Upper lobe of left lung (tissue), 6 donors: ENCODE measurements at places on chromosomes 13 and 19.

GRCh38 chr19:4431296-4431695, 26.3 kb downstream of the UBXN6 start:
- no peak overlapping the region for H3K4me3 ChIP-seq
- H3K36me3 ChIP-seq: peaks cover 50% of the 10 kb centered on the region
- H3K4me1 ChIP-seq: peaks cover 6% of the 10 kb centered on the region
- H3K27ac ChIP-seq: no peak overlapping the region
- no peak for DNase-seq

GRCh38 chr19:15595069-15595468, 19.9 kb upstream of the CYP4F8 start:
- DNase-seq: no peak
- H3K4me1 ChIP-seq: no peaks in the 10 kb centered on the region
- no peak overlapping the region for H3K4me3 ChIP-seq
- no peak overlapping the region for H3K27ac ChIP-seq
- no peaks in the 10 kb centered on the region for H3K36me3 ChIP-seq
- H3K27me3 ChIP-seq: no peaks in the 10 kb centered on the region

DNA sequence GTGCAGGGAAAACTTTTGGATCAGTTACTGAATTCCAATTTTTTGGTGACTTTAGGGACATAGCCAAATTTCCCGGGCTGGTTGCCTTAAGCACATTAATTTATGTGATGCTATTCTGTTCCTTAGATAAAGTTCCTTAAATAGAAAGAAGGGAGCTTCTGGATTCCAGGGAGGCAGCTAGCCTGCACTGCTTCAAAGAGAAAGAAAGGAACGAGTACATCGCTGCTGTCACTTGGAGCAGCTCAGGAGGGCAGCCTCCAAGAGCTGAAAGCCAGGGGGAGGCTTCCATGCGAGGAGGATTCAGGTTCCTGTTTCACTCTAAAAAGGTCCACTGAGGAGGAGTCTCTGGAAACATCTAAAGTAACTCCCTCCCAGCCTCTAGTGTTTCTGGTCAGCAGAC, 55.7 kb downstream of the FAM124A start:
- no peak overlapping the region for H3K27ac ChIP-seq
- peaks cover 7% of the 10 kb centered on the region for H3K36me3 ChIP-seq
- H3K4me1 ChIP-seq: no peaks in the 10 kb centered on the region
- H3K4me3 ChIP-seq: no peak overlapping the region
- no peak for DNase-seq
- no peaks in the 10 kb centered on the region for H3K27me3 ChIP-seq

DNA sequence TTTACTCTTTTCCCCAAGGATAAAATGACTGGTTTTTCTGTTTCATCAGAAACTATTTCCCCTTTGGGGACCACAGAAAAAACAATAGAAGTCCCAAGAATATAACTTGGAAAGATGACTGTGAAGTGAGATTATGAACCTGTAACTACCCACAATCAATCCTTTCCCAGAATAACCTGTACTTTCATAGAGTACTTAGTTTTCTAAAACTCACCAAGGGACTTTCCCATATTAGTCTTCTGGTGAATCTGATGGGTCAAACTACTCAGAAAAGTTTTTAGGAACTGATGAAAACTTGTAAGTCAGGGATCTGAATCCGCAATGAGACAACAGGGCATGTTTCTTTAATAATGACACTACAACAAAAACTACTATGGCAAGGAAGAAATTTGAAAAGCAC, 62.6 kb downstream of the STK24 start:
- peaks cover 12% of the 10 kb centered on the region for H3K4me1 ChIP-seq
- DNase-seq: no peak
- no peak overlapping the region for H3K27ac ChIP-seq
- H3K36me3 ChIP-seq: peaks cover 4% of the 10 kb centered on the region
- H3K4me3 ChIP-seq: no peak overlapping the region
- no peaks in the 10 kb centered on the region for H3K27me3 ChIP-seq

DNA sequence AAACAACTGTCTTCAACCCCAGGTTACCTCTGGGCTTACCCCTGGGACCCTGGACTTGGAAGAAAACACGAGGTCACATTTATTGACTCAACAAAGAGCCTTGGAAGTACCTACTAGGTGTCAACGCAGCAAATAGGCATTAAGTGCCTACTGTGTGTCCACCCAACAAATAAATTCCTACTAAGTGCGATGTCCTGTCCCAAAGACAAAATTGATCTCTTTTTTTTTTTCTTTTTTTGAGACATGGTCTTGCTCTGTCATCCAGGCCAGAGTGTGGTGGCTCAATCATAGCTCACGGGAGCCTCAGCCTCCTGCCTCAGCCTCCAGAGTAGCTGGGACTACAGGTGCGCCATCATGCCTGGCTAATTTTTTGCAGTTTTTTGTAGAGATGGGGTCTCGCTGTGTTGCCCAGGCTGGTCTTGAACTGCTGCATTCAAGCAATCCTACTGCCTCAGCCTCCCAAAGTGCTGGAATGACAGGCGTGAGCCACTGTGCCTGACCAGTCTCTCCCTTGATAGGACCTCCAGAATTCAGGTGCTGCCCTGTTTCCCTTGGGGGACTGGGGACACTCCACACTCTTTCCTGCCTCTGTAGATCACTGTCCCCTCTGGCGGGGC, 589 bp upstream of the S1PR2 start:
- no peak for DNase-seq
- H3K4me3 ChIP-seq: peak overlapping the region; percentile 98
- H3K4me1 ChIP-seq: peaks cover 32% of the 10 kb centered on the region
- no peaks in the 10 kb centered on the region for H3K36me3 ChIP-seq

DNA sequence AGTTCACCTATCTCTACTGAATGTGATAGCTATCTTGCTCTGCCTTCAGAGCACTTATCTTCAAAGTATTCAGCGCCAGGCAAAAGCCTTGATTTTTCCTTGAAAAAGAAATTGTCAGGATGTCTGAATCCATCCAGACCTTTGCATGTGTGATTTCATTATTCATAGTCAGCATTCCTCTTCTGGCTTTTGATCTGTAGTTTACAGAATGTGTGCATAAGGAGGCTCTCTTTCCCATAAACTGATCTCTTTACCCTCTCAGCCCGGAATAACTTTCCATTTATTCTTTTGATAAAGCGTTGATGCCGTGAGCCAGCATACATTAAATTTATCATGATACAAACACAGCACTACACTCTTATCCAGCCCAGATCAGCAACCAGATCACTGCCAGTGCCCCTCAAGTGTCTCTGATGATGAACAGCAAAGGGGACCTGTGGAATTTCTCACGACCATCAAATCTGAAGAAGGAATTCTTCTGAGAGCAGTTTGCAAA, 130.8 kb downstream of the DNAJC15 start:
- H3K27ac ChIP-seq: no peak overlapping the region
- DNase-seq: no peak
- H3K36me3 ChIP-seq: no peaks in the 10 kb centered on the region
- no peak overlapping the region for H3K4me3 ChIP-seq
- no peaks in the 10 kb centered on the region for H3K27me3 ChIP-seq
- H3K4me1 ChIP-seq: no peaks in the 10 kb centered on the region

DNA sequence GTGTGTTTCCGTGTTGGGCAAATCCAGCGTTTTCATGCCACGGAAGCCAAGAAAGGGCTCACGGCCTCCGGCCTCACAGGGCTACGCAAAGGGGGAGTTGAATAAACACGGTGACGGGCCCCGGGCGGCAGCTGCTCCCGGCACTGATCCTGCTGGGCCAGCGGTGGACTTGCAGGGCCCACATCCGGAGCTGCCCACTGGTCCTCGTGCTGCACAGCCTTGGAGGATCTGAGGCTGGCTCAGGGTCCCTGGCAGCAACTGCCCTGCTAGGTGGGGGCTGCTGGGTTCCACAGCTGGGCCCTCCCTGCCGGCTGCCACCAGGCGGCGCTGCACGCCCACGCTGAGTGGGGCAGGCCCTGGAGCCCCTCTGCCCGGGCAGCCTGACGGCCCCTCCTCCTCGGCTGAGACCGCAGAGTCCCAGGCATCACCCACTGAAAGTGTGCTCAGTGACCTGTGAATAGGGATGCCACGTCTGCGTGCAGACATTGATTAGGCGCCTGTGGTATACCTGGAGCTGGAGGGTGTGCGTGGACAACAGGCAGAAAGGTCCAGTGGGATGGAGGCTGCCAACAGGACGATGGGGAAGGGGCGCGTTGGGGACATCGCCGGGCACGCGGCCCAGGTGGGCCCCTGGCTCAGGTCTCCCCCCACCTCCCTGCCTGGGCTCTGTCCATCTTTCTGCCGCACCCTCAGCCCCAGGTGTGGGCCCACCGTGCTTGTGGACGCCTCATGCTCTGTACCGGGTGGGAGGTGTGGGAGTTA, 5.3 kb upstream of the HCN2 start:
- H3K36me3 ChIP-seq: peaks cover 40% of the 10 kb centered on the region
- no peak overlapping the region for H3K27ac ChIP-seq
- no peak overlapping the region for H3K4me3 ChIP-seq
- H3K27me3 ChIP-seq: peaks cover 19% of the 10 kb centered on the region
- peaks cover 13% of the 10 kb centered on the region for H3K4me1 ChIP-seq
- DNase-seq: no peak

GRCh38 chr19:57803594-57804325, 11.0 kb downstream of the ZNF552 start:
- peak overlapping the region; percentile 84 for H3K27ac ChIP-seq
- peak overlapping the region; percentile 47 for H3K4me3 ChIP-seq
- peaks cover 14% of the 10 kb centered on the region for H3K4me1 ChIP-seq

DNA sequence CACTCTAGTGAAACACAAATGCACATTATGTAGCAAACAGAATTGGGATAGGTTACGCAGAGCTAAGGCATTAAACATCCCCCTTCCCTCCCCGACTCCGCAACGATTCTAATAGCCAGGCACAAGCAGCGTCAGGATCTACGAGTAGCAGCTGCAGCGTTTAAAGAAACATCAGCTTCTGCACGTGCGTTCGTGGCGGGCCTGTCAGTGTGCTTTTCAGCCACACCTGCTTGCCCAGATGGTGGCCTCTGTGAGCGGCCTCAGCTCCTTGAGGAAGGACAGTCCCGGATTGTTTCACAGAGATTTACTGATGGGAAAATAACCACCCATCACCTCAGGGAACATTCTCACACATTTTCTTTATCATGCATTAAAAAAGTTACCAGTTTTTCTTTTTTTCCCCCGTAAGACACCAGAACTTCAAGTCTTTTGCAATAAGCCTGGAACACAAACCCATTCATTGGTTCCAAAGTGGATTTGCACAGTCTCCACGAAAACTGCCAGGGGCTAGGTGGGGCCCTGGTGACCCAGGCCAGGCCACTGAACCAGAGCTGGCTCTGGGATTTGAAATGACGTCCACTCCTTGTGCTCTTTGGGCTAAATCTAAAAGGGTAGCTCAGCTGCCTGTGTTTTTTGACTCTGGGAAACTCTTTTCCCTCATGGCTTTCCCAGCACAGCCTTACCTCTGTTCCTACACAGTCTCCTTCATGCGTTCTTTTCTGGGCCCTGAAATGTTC, 325.5 kb downstream of the KCNRG start:
- no peaks in the 10 kb centered on the region for H3K4me1 ChIP-seq
- DNase-seq: peak; percentile 18
- no peaks in the 10 kb centered on the region for H3K36me3 ChIP-seq
- no peak overlapping the region for H3K4me3 ChIP-seq
- no peak overlapping the region for H3K27ac ChIP-seq

DNA sequence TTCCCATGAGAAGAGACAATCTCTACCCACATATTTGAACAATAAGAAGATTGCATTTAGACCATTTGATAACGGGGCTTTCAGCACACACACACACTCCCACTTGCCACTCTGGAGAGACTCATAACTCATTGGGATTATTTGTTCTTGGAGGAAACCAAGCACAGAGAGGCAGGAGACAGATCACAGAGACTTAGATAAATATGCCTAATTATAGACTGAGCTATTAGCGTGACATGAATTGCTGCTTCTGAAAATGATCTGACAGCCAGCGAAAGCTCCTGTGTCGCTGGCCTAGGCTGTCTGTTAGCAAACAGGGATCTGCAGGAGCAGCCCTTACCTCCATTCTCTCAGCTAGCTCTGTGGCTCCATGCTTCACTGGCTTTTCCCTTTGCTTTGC, 111.4 kb downstream of the CCNA1 start:
- H3K4me1 ChIP-seq: no peaks in the 10 kb centered on the region
- DNase-seq: no peak
- no peak overlapping the region for H3K27ac ChIP-seq
- H3K4me3 ChIP-seq: no peak overlapping the region
- no peaks in the 10 kb centered on the region for H3K27me3 ChIP-seq
- no peaks in the 10 kb centered on the region for H3K36me3 ChIP-seq

GRCh38 chr13:27053210-27053884, 118.3 kb downstream of the USP12 start:
- H3K36me3 ChIP-seq: no peaks in the 10 kb centered on the region
- DNase-seq: no peak
- no peak overlapping the region for H3K4me3 ChIP-seq
- no peaks in the 10 kb centered on the region for H3K27me3 ChIP-seq
- H3K27ac ChIP-seq: no peak overlapping the region

GRCh38 chr19:39203372-39204341, at the start of gene SYCN:
Gene SYCN (minus strand): TSS chr19:39204263. CDS start chr19:39204254, 9 bp downstream.
- H3K4me1 ChIP-seq: no peaks in the 10 kb centered on the region
- DNase-seq: no peak
- no peak within 1 kb of the TSS for H3K27ac ChIP-seq
- no peaks in the 10 kb centered on the region for H3K27me3 ChIP-seq

GRCh38 chr19:872266-872951, 12.9 kb downstream of the CFD start:
- H3K27ac ChIP-seq: peak overlapping the region; percentile 35
- H3K4me3 ChIP-seq: no peak overlapping the region
- H3K4me1 ChIP-seq: peaks cover 10% of the 10 kb centered on the region

GRCh38 chr13:23950736-23951510, 53.6 kb upstream of the C1QTNF9B start:
- H3K27me3 ChIP-seq: no peaks in the 10 kb centered on the region
- no peak overlapping the region for H3K27ac ChIP-seq
- H3K4me3 ChIP-seq: no peak overlapping the region
- peak; percentile 69 for DNase-seq
- H3K36me3 ChIP-seq: no peaks in the 10 kb centered on the region
